ENCODE measurements at places on chromosomes 1 and 21.

- DNase-seq: no peak
Observed at GRCh38 chr1:216310776-216311175, 112.5 kb downstream of the USH2A start.

GRCh38 chr1:206802401-206802800, 30.1 kb upstream of the IL10 start:
- no peak for DNase-seq

DNA sequence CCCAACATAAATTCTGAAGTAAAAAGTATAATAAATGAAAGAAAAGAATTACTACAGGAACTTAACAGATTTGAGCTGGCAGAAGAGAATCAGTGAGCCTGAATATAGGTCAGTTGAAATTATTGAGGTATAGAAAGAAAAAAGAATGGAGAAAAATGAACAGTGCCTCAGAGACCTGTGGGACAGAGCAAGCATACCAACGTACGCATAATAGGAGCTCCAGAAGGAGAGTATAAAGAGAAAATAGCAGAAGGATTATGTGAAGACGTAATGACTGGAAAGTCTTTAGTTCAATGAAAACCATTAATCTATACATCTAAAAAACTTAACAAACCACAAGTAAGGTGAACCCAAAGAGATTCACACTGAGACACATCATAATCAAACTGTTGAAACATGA, 261.8 kb downstream of the DYRK1A start:
- DNase-seq: no peak

- no peak for DNase-seq
Observed at GRCh38 chr1:10186331-10187025, 23.9 kb upstream of the KIF1B start.

DNA sequence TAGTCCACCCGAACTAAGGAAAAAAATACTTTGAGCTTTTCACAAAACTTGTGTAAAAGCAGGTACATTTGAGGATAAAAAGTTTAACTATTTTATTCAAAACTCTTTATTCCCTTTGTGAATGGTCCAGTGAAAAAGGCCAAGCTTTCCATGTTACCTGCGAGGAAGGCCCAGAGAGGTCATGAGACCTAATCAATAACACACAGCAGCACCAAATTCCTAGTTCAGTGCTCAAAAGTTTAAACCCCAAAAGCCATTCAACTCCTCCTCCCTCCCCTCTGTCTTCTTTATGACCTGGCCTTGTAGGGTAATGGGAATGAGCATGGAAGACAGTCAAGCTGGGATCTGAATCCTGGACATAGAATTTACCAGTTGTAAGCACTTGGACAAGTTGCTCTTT, 151.9 kb upstream of the FGGY start:
- no peak for DNase-seq

DNA sequence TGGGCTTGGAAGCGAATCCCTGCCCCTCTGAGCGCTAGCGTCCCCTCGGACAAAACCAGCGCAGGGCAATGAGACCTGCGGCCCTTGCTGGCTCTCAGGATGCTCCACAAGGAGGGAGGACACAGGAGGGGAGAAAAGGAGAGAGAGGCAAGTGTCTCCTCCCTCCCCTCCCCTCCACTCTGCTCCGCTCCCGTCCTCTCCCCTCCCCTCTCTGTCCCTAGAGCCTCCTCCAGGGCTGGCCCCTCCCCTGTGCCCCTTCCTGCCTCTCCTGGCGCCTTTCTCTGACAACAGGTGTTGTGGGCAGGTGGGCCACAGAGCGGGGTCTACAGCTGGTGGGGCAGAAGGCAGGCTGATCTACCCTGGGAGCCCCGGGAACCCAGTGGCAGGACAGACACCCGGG, 35.2 kb downstream of the TP73 start:
- no peak for DNase-seq

- no peak for DNase-seq
Observed at GRCh38 chr1:31768939-31769704, 5.0 kb upstream of the ADGRB2 start.

DNA sequence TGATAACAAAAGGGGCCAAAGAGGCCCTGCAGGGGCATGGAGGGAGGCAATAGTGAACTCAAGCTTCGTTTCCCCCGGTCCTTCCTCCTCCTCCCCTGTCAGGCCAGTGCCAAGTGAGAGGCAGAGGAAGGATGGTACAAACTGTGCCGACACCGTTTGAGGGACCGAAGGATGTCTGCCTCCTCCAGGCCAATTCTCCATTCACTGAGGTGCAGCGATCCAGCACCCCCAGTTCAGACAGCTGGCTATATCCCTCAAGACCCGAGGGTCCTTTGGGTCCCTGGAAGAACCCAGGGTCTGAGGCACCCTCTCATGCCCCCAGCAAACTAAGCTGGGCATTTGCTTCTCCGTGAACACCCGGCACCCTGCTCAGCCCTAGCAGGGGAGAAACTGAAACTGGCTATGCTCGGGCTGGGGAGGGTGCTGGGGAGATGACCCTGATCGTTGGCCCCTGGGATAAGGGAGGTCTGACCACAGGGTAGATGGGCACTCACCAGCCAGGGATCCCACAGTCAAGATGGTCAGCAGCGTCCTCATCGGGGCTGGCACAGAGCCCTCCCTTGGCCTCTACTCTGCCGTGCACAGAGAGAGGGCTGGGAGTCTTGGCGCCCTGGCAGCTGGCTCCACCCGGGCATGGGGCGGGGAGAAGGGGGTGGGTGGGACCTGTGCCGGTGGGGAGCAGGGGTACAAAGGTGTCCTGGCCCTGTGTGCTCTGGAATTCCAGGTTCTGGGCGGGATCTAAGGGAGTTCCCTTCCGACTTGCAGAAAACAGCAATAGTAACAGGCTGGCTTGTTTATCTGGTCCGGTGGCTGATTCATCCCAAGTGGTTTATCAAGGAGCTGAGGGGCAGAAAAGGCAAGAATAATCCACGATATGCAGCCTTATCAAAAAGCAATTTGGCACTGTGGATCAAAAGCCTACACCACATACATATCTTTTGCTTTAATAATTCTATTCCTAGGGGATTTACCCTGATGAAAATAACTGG, at the start of gene IL22RA1:
Gene IL22RA1, minus strand, starts transcription at position 595 of the 989 bp plus-strand sequence. Its CDS starts 58 bp downstream, at position 537.
- DNase-seq: no peak

- no peak for DNase-seq
Observed at GRCh38 chr1:85054664-85055063, 6.4 kb upstream of the MCOLN3 start.

GRCh38 chr1:90155721-90156487, 161.0 kb downstream of the ZNF326 start:
- no peak for DNase-seq

DNA sequence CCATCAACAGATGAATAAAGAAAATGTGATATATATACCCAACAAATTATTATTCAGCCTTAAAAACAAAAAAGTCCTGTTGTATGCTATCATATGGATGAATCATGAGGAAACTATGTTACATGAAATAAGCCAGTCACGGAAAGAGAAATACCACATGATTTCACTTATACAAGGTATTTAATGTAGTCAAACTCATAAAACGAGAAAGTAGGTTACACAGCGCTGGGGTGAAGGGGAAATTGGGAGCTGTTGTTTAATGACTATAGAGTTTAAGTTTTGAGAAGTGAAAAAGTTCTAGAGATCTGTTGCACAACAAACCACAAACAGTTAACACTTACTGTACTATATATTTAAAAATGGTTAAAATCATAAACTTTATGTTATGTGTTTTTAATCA, 58.5 kb downstream of the SLC25A24 start:
- no peak for DNase-seq

DNA sequence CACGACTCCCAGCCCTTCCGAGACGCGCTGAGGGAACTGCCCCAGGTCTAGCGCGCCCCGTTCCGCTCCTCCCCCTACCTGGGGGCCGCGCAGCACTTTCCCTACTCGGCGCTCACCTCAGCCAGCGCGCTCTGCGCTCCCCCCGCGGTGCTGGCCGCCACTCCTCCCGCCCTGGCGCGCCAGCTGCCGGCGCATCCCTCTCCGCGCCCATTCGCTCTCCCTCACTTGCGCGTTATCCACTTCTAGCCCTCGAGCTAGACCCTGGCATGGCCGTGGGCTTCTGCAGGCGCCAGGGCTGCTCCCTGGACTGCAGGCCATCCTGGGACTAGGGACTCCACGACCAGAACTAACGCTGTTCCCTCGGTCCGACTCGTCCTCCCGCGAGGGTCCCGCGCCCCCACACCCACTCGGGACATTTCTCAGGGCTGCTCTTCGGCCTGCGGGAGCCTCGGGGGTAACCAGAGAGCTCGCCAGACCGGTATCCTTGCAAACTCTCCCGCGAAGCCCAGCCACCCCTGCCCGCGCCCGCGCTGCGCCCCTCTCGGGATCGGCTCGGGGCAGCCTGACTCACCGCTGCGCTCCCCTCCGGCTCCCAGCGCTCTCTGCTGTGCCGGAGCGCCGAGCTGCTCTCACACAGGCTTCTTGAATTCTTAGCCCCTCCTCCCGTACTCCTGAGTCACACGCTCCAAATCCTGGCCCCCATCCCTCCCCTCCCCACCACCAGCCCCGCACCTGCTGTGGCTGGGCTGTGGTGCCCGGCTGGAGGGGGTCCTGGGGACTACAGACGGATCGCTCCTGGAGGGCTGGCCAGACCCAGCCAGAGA, at the start of gene NGF:
Gene NGF, minus strand, starts transcription at position 617 of the 824 bp plus-strand sequence. CDS start 51,454 bp downstream, outside the sequence.
- no peak for DNase-seq

GRCh38 chr1:218345673-218346390, 696 bp downstream of the TGFB2 start:
- no peak for DNase-seq

DNA sequence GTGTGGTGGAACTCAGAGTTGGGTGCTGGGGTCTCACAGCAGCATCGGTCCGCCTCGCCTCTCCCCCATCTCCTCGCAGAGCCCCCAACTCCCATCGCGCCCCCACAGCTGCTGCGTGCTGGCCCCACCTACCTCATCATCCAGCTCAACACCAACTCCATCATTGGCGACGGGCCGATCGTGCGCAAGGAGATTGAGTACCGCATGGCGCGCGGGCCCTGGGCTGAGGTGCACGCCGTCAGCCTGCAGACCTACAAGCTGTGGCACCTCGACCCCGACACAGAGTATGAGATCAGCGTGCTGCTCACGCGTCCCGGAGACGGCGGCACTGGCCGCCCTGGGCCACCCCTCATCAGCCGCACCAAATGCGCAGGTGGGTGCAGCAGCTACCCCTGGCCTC, 24.2 kb downstream of the PTPRU start:
- no peak for DNase-seq

GRCh38 chr21:46250146-46250725, 21.7 kb upstream of the LSS start:
- no peak for DNase-seq

- DNase-seq: no peak
Observed at GRCh38 chr1:167388976-167389375, 129.4 kb downstream of the CD247 start.

DNA sequence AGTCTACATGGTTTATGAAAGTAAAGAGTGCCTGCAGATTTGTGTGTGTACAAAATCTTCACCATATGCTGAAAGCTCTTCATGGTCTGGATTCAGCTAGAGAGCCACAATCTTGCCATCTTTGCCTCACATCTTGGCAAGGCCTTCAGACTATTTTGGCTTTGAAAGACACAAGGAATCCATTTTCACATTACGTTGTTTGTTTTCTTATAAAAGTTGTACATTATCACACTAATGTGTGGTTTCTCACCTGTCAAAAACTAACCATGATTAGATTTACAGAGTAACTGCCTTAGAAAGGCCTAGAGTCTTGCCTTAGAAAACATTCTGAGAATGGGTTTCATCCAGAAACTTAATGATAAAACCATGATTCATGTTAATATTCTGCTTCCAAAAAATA, 494.6 kb downstream of the NEGR1 start:
- no peak for DNase-seq

GRCh38 chr1:1616838-1617237, 1.5 kb downstream of the MIB2 start:
- no peak for DNase-seq

DNA sequence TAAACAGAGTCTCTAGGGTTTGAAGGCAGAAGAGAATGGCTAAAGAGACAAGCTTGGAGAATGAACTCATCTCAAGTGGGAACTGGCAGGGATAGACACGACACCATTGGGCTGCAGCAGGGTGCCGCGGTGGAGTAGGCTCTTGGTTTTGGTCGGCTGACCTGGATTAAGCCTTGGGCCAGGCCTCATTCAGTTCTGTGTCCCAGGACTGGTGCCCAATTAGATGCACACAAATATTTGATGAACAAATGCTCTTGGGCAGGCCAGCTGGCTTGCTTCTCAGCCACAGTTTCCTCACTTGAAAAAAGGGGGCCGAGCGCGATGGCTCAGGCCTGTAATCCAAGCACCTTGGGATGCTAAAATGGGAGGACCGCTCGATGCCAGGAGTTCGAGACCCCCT, 53.4 kb upstream of the CITED4 start:
- no peak for DNase-seq

GRCh38 chr1:244354810-244355278, 96.9 kb downstream of the ADSS2 start:
- no peak for DNase-seq

GRCh38 chr1:5444396-5444795, 547.8 kb downstream of the NPHP4 start:
- no peak for DNase-seq

- DNase-seq: no peak
Observed at GRCh38 chr1:114524944-114525343, 13.9 kb upstream of the TRIM33 start.

GRCh38 chr1:104787866-104788510, 1038.3 kb downstream of the AMY1C start:
- DNase-seq: no peak

GRCh38 chr1:25782608-25783201, 17.3 kb upstream of the SELENON start:
- DNase-seq: no peak

- no peak for DNase-seq
Observed at GRCh38 chr1:157725221-157725577, 24.6 kb upstream of the FCRL3 start.

GRCh38 chr1:30475201-30475600, 248.2 kb downstream of the MATN1 start:
- no peak for DNase-seq

DNA sequence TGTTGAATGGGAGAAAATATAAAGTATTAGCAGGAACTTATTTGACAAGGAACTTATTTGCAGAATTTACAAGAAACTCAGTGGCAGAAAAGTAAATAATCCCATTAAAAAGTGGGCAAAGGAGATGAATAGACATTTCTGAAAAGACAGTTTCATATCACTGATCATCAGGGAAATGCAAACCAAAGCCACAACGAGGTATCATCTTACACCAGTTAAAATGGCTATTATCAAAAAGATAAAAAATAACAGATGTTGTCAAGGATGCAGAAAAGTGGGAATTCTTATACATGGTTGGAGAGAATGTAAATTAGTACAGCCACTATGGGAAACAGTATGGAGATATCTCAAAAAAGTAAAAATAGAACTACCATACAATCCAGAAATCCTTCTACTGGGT, 61.0 kb downstream of the SYT14 start:
- DNase-seq: no peak

- no peak for DNase-seq
Observed at GRCh38 chr1:206925106-206925736, 3.5 kb upstream of the FCMR start.

DNA sequence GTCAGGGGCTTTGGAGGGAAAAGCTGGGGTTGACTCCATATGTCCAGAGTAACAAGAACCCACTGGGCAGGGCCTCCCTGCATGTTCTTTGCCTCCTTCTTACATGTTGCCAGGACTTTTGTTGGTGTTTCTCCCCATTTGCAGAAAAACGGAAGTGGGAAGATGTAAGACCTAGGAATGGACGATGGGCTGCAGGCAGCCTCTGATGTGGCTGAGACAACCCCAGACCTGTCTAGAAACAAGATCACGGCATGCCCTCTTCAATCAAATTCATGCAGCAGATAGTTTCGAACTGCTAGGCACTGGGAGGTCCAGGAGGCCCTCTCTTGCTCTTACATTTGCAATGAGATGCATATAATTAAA, 3.4 kb downstream of the FAM43B start:
- no peak for DNase-seq

Measured in caudate nucleus (tissue), 63 donors.